ENCODE measurements at places on chromosomes 3 and 15. TPM values are rescaled to one million over a fixed set of nuclear protein-coding genes. Genes with fewer than 3 reads are reported as not detected.

CCR9 gene
- total RNA-seq = not detected

TGM5 gene
- total RNA-seq = not detected

GRCh38 chr15:28912422-28912821, 26.6 kb downstream of the APBA2 start:
- no peak for DNase-seq

GRCh38 chr3:127090218-127091160, 102.4 kb upstream of the PRR23E start:
- peak; percentile 66 for DNase-seq

LRTM1 gene
- total RNA-seq = not detected

DNA sequence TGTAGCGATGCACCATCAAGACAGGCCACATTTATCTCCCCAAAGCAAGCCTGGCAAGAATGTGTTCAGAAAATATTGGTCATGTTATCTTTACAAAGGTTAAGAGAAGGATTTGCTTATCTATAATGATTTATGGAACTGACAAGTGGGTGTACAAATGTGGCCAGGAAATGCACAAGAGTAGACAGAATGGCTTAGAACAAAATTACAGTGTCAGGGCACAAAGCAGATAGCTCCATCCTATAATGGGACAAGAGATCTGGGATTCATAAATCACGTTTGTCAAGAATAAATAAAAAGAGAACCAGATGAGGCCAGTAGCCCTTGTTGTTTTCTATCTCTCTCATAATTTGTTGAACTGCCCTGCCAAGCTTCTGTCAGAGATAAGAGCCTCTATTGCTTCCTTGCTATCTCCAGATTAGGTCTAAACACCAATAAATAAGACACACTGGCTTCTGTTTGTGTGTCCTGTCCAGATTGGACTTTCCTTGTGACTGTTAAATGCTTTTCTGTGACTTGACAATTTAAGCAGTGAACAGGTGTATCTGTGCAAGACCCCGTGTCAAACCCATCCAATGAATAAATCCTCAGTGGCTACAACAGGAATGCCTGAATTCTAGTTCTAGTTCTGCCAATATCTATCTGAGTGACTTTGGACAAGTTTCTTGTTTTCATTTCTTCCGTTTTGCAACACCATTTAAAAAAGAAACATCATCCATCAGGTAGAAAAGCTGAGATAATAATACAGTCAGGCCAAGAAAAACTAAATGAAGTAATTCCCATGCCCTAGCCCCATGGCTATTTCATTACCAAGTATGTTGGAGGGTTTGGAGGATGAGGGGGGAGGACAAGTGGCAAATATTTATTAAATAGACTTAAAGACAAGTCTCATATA, 157.2 kb downstream of the DCLK3 start:
- DNase-seq = no peak

DNA sequence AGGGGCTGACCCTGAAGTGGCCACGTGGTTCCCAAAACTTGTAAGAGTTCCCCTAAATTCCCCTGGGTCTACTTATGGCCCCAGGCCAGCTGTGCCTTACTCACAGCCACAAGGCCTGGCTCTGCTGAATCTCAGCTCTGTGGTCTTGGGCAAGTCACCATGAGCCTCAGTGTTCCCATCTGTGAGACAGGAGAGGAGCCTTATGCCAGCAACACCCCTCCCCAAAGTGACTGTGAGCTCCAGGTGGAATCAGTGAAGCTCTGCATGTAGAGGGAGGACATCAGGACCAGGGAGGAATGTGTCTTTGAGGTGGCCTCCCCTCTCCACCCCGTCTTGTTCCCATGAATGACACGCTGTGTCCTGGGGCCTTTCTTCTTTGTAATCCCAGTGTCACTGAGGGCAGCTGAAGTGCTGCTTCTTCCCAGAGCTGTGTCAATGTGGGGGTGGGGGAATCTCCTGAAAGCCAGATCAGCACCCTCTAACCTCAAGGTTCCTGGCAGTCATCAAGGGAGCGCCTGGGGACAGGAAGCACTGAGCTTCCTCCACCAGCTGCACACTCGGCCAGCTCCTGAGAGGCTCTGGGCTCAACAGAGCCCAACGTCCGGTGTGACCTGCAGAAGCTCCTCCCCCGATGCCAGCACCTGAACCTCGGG, 258.9 kb downstream of the UACA start:
- peak; percentile 92 for DNase-seq

DNA sequence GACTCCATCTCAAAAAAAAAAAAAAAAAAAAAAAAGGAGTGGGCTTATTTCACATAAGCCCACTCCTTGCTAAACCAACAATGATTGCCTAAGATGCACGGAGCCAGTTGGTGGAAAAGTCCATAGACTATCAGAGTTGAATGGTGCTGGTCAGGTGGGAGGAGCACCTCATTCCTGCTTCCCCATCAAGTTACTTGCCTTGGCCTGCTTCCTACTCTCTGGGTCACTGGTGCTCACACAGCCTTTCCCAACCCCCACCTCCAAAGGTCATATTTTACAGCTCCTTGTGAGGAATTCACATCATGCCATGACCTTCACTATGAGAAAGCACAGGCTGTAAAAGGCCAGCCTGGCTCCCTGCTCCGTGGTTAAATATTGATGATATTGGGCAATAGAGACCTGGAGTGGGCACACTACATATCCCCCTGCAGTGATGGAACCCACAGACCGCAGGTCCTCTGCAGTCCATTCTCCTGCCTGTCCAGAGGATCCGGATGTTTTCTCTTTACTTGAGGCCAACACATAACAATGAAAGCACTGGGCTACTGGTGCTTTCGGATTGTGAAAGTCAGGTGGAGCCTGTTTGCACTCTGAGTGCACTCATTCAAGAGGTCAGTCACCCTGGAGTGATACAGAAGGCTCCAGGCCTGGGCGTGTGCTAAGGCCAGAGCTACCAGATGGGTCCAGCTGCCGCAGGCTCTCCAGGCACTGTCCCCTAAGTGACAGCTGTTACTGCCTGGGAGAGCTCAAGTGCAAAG, at the start of gene SLC51B:
SLC51B (plus strand) TSS at position 664 of the 758 bp plus-strand sequence. CDS start 4,618 bp downstream, outside the sequence.
- no peak for DNase-seq

DNA sequence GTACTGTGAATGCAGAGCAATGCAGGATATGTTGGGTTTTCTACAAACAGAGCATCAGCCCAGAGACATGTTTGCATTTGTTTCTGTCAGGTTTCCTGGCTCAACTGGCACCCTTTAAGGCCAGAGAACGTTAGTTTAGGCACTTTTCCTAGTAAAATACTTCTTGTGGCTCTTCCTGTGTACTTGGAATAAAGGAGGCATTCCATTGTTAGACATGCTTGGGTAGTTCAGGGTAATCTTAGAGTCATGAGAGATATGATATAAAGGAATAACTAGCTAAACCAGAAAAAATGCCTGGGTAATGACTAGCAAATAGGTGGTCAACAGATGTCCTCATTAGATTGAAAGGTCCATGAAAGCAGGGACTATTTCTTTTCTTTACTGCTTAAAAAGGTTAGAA, 60.4 kb upstream of the RBM5 start:
- peak; percentile 80 for DNase-seq

- DNase-seq = no peak
Measured at GRCh38 chr3:100682854-100683760, 26.2 kb upstream of the TFG start.

DNA sequence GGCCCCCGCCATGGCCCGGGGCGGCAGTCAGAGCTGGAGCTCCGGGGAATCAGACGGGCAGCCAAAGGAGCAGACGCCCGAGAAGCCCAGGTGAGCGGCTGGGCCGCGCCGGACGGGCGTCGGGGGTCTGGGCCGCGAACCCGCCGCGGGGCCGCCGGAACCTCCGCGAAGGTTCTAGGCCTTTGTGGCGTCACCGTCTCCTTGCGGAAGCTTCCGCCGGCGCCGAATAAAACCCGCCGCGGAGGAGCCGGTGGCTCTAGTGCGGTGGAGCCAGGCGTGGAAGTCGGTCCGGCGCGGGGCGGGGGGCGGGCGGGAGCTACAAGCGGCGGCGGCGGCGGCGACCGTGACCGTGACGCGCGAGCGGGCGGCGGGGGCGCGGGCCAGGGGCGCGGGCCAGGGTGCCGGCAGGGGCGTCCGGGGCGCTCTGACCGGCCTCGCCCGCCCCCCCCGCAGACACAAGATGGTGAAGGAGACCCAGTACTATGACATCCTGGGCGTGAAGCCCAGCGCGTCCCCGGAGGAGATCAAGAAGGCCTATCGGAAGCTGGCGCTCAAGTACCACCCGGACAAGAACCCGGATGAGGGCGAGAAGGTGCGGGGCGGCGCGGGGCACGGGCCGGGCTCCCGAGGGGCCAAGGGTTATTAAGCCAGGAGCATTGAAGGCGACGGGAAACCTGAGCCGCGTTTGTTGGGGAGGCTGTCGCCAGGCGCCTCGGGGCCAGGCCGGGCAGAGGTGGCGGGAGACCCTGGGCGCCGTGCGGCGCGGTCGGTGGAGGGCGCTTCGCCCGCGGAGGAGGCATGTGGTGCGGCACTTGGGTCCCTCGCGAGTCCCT, at the start of gene DNAJA4:
DNAJA4 (plus strand) TSS at position 259 of the 833 bp plus-strand sequence; CDS start at position 461, 202 bp downstream.
- DNase-seq = peak; percentile 95

DNA sequence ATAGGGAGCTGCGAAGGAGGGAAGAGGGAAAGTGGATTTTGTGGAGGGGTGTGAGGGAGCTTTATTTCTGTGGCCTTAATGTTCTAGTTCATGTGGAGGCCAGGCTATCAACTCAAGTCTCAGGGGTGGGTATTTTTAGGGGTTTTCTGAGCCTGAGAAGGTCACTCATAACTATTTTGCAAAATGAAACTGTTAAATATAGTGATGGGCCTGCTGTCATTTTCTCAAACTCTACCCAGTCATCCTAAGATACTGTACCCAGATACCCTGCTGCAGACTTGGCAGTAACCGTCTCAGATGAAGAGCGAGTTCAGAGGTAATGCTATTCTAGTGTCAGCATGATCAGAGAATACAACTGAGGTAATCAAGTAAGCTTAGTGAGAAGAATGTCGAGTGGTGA, 545.0 kb upstream of the TBL1XR1 start:
- DNase-seq = no peak

DNA sequence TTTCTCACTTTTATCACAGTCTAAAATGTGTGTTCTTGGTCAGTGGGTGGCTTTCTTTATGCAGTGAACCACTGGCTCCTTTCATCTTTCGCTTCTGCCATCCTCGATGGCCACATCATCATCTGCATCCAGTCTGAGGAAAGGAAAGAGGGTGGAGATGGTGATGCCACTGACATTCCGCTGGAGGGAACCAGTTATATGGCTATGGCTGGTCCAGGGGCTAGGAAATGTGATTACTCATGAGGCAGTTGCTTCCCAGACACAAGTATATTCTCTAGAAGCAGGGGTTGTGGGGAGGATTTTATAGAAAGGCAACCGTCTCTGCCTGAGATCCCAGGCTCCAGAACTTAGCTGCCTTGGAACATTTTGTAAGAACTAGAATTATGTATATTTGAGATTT, 246.7 kb upstream of the AZI2 start:
- DNase-seq = no peak

DNA sequence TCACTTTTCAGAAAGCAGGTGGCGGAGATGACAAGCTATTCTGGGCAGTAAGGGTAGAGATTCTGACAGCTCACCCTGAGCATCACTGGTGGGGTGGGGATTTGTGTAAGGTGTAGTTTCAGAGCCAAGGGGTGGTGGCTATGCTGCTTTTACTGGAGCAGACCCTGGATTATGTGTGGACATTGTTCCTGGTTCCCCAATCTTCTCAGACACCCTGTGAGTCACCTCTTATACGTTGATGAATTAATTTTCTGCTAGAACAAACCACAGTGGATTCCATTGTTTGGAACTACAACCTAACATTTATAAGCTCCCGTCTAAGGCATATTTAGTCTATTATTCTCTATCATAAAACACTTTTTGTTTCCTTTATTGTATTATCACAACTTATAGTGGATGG, 169.5 kb upstream of the COL8A1 start:
- DNase-seq = no peak

GRCh38 chr15:94294556-94294955, 63.2 kb downstream of the MCTP2 start:
- no peak for DNase-seq
